Ureter (tissue), 1 donor: ENCODE measurements at places on chromosomes 6 and 20.

DNA sequence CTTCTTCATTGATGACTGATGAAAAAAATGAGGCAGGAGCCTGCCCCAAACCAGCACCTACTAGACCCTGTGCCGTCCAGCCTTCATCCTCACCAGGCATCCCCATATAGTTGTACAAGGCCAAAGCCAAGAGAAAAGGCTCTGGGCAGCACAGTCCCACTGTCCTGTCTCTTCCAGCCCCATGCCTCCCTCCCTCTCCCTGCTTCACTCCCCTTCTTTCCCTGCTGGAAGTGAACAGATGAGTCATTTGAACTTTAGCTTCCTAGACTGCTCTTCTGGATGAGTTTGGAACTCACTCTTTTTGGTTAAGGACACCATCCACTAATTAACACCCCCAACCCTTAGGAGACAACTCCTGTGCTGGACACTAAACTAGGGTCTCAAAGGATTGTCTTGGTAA, 235.2 kb downstream of the LRFN2 start:
- peak; percentile 12 for DNase-seq

- no peak for DNase-seq
Measured at GRCh38 chr6:91879386-91879995, 1292.6 kb upstream of the MAP3K7 start.

DNA sequence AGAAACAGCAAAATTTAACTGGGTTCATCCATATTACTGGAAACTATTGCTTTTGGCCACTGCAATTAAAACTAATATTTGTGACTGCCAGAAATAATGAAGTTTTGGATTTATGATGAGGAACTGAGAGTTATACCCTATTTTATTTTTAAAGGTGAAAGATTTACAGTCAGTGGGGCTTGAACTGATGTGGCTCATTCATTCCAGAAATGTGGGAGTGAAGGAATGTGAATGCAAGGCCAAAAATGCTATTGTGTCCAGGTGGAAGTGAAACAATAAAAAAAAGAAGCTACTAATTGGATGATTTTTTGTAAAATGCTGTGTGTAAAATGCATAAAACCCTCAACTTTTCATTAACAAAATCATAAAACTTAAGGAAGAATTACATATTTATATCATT, 491.9 kb downstream of the COL12A1 start:
- DNase-seq = no peak

DNA sequence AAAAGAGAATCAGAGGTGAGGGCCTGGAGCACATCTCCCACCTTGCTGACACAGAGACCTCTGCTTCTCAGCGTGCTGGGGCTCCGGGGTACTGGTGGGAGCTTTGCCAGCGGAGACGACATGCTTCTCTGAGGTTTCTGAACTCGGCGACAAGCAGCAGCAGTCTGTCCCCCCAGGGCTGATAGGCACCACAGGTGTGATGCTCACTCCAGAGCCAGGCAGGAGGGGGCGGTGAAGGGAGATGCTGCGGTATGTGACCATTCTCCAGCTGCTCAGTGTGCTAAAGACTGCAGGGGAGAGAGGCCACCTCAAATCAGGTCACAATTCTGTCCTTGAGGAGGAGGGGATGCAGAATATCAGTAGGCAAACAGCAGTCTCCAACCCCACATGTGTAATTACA, 219.9 kb downstream of the ALDH8A1 start:
- DNase-seq = no peak

DNA sequence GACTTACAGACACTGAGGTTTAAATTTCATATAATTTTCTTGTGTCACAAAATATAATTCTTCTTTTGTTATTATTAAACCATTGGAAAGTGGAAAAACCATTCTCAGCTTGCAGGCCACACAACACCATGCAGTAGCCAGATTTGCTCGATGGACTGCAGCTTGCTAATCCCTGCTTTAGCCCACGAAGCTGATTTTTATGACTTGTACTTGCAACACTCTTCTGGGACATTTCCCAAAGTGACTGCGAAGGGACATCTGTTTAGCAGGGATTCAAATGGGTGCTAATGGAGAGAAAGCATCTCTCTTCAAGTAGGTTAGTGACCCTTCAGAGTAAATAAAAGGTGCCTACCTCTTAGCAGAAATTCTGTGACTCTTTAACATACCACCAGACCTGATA, 304.6 kb upstream of the ZFP64 start:
- DNase-seq = no peak

DNA sequence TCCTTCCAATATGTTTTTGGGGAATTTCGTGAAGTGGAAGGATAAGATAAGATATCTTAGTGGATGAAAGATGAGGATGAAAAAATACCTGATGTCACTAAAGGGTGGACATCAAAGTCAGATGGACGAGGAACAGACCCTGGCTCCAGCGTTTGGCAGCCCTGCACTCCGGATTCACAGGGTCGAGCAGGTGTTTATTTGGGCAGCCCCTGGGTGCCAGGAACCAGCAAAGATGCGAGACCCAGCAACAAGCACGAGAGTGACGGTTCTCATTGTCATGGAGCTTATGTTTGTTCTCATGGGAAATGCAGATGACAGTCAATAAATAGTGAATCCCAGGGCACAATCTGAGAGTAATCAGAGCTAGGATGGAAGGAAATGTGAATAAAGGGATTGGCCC, 131.1 kb downstream of the PHACTR3 start:
- peak; percentile 19 for DNase-seq

- no peak for DNase-seq
Measured at GRCh38 chr20:19380211-19380610, 167.8 kb downstream of the SLC24A3 start.

DNA sequence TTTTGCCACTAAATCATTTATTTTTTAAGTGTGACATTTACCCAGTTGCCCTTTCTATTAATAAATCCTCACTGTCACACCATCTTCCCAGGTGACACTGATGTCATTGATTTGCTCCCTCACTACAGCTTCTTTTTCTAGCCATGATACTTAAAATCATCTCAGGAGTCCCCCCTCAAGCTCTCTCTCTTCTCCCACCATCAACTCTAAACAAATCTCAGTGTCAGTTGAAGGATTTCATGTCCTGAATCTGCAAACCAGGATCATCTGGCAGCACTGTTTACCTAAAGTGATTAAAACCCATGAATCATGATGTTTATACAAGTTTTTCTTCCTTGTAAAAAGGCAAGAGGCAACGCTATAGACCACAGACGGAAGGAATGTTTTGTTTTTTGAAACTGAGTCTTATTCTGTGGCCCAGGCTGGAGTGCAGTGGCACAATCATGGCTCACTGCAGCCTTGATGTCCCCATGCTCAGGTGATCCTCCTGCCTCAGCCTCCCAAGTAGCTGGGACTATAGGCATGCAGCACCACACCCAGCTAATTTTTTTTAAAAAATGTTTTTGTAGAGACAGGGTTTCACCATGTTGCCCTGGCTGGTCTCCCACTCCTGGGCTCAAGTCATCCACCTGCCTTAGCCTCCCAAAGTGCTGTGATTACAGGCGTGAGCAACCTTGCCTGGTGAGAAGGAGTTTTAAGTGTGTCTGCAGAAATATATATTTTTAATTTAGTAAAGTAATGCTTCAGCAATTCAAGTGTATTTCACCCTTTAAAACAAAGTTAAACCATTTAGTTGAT, 30.1 kb upstream of the SH3BGRL2 start:
- DNase-seq = no peak

GRCh38 chr6:68947721-68948120, 312.6 kb downstream of the ADGRB3 start:
- DNase-seq = no peak

DNA sequence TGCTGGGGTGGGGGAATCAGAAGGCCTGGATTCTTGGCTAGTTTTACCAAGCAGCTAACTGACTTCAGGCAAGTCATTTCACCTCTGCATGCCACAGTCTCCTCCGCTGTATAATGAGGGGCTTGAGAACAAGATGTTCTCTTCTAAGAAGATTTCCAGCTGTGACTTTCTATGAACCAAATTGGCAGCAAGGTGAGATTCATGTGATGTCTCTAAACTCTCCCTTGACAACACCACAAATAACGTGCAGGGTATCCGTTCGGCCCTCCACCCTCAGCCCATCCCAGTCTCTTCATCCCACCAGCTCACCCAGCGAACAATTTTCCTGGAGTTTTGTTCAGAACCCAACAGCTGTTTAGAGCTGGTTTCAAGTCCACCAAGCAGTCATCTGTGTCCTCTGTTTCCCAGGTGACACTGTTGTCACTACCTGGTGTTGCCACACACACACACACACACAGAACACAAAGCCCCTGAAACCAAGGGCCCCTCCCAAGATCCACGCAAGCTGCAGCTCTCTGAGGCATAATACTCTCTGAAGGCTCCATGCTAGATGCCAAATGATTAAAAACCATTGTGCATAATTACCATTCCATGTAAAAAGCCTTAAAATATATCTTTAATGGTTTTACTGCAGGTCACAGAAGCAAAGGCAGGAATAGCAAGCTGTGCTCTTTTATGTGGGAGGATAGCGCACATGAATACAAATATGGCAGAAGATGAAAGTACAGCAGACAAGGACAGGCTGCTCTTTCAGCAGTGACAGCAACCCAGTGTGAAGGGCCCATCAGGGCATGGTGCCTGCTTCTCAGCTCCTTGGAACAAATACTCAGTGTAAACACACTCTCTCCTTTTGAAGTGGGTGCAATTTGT, 48.2 kb downstream of the ARHGAP18 start:
- no peak for DNase-seq

GRCh38 chr20:51404297-51405060, 138.0 kb downstream of the NFATC2 start:
- no peak for DNase-seq

- no peak for DNase-seq
Measured at GRCh38 chr6:146892283-146892612, 293.5 kb downstream of the ADGB start.

DNA sequence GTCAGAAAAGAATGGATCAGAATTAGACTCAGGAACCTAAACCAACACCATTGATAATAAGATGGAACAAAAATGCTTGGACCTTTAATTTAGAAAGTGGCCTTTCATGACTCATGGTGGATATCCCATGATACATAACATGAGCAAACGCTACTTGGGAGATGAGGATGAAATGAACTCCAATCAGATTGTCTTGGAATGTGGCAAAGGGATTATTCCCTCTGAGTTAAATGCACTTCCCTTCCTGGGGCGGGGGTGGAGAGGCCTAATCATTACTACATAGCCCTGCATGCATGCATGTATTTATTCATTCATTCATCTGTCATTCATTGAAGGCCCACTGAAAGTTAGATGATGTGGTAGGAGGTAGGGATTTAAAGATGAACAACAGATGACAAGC, 174.0 kb downstream of the AIG1 start:
- DNase-seq = no peak

DNA sequence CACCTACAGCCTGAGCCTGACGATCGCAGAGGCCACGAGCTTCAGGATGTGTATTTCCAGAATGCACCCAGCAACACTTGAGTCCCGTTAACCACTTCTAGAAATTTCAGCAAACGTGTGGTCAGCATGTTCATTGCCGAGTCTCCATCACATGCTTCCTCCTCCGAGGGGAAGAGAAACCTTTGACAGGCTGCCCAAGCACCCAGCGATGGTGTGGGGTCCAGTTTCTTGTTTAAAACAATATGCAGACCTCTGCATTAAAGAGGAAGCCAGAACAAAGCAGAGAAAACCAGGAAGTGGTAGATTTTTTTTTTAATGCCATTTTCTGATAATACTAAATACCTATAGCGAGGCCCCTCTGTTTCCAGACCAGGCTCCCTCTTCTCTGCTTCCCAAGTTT, 71.9 kb downstream of the GNAS-AS1 start:
- DNase-seq = no peak

DNA sequence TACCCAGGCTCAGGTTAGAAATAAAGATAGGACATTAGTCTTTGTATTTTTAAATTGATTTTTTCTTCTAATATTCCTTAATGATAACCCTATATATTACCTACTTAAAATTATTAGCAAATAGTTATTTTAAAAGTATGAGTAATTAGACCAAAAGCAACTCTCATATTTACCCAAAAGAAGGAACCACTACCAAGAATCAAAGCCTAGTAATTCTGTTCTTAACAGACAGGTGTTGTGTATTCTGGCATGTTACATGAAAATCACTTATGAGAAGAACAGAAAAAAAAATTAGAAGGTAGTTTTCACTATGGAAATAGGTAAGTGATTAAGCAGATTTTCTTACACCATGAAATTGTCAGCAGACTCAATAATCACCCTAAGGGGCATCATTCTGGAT, 105.1 kb downstream of the ATG5 start:
- DNase-seq = no peak

DNA sequence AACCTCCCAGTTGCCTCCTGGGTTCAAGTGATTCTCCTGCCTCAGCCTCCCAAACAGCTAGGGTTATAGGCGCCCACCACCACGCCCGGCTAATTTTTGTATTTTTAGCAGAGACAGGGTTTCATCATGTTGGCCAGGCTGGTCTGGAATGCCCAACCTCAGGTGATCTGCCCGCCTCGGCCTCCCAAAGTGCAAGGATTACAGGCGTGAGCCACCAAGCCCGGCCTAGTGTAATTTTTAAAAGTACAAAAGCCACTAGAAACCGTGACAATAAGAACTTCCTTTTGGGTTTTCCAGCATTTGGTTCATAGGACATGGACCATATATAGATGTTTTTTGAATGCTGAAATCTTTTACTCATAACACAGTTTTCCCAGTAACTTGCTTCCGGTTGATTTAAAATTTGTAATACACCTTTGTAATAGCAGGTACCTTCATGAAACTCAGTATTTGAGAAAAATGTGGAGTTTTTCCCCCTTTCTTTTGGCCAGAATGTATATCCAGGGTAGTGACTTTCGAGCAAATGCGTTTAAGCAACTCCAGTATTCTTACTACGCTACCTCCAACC, 467 bp downstream of the PXT1 start:
- DNase-seq = no peak

DNA sequence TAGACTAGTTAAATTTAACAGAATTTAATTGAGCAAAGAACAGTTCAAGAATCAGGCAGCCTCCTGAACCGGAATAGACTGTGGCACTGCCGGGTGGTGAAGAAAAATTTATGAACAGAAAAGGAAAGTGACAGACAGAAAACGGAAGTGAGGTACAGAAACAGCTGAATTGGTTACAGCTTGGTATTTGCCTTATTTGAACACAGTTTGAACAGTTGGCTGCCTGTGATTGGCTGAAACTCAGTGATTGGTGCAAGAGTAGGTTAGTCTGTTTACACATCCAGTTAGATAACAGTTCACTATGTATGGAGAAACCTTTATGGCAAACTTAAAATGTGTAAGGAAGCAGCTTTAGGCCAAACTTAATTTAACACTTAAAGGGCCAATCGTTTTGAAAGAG, 116.0 kb upstream of the CITED2 start:
- DNase-seq = no peak

- no peak for DNase-seq
Measured at GRCh38 chr20:41064377-41064776, 35.8 kb downstream of the TOP1 start.

- DNase-seq = no peak
Measured at GRCh38 chr20:59121714-59122565, 41.7 kb upstream of the ZNF831 start.

GRCh38 chr6:32371803-32372202, at the start of gene TSBP1:
TSS of gene TSBP1 (minus strand) at chr6:32371903. CDS start at chr6:32371706, 197 bp downstream.
- DNase-seq = no peak

GRCh38 chr20:3227506-3227905, 11.5 kb downstream of the SLC4A11 start:
- DNase-seq = no peak

- peak; percentile 45 for DNase-seq
Measured at GRCh38 chr6:168133168-168133561, 54.2 kb upstream of the FRMD1 start.
